ENCODE measurements at places on chromosomes 7 and 10.

DNA sequence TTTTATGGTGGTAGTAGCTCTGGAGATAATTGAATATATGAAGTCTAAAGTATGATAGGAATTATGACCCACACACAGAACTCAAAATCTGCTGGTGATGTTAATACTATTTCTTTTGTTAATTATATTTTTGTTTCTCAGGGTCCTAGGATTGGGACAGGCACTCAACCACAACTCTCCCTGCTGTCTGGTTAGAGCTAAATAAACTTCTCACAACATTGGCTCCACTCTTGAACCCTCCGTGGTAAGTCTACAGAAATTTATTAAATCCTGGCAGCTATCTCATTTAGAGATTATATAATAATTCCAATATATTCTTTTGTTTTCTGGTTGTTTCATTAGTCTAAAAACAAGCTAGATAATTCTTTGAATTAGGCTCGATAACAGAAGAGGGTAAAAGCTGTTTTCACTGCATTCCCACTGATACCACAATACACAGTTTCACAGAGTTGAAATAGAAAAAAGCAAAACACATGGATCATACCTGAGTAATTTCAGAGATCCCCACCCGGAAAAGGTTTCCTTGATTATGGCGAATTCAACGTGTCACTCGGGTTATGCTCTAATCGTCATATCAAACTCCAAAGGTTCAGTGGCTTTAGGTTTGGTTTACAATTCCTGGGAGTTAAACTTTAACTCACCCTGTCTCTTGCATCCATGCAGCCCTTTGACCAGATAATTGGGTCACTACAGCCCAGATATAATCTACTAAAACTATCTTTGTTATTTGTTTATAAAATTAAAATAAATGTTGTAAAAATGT lies at the start of gene A1CF:
A1CF (minus strand) TSS at position 531 of the 763 bp plus-strand sequence. CDS start 25,687 bp downstream, outside the sequence.
- no peak for DNase-seq

- no peak for DNase-seq
These were observed 299.2 kb downstream of the IPMK start for GRCh38 chr10:57968328-57969016.

GRCh38 chr7:5596896-5597246 lies 173.2 kb upstream of the TNRC18 start:
- no peak for DNase-seq

- DNase-seq = no peak
These were observed 25.8 kb upstream of the TSPAN13 start for GRCh38 chr7:16727736-16728135.

DNA sequence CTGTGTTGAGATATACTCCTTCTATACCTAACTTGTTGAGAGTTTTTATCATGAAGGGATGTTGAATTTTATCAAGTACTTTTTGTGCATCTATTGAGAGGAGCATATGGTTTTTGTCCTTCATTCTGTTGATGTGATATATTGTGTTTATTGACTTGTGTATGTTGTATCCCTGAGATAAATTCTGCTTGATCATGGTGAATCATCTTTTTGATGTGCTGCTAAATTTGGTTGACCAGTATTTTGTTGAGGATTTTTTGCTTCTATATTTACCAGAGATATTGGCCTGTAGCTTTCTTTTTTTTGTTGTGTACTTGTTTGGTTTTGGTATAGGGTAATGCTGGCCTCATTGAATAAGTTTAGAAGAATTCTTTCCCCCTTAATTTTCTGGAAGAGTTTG lies 32.4 kb downstream of the NEURL1 start:
- no peak for DNase-seq

GRCh38 chr7:113799896-113800295 lies 118.9 kb downstream of the PPP1R3A start:
- no peak for DNase-seq

- peak; percentile 49 for DNase-seq
These were observed 4.1 kb downstream of the COA1 start for GRCh38 chr7:43725251-43725650.

DNA sequence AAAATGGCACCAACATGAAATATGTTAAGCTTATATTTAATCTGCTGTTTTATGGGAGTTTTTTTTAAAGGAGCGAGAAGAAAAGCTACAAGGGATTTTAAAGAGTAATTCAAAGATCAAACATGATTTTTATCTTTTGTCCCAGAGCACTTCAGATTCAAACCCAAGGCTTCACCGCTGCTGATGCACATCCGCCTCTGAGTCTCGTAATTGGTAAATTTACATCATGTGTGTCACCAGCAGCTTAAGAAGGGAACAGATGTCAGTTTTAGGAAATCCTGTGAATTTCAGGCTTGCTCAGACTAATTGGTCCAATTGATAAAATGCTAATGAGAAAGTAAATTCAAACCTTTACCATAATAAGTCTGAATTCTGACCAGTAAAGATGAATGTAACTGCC lies 406.3 kb downstream of the GFRA1 start:
- no peak for DNase-seq

DNA sequence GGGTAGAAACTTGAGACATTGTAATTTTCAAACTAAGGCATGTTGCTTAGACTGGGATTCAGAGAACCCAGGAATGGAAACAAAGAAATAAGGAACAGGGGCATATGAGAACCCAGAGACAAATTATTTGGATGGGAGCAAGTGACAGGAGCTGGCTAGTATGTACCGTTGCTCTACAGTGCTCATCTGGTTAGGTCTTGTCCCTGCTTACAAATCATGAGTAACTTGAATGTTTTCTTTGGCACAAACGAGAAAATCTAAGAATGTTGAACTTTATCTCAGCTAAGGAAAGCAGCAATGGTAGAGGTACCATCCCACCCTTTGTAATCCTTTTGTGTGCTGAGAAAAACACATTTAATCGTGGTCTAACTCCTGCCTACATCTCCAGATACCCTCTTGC lies 116.0 kb upstream of the IMMP2L start:
- DNase-seq = no peak

DNA sequence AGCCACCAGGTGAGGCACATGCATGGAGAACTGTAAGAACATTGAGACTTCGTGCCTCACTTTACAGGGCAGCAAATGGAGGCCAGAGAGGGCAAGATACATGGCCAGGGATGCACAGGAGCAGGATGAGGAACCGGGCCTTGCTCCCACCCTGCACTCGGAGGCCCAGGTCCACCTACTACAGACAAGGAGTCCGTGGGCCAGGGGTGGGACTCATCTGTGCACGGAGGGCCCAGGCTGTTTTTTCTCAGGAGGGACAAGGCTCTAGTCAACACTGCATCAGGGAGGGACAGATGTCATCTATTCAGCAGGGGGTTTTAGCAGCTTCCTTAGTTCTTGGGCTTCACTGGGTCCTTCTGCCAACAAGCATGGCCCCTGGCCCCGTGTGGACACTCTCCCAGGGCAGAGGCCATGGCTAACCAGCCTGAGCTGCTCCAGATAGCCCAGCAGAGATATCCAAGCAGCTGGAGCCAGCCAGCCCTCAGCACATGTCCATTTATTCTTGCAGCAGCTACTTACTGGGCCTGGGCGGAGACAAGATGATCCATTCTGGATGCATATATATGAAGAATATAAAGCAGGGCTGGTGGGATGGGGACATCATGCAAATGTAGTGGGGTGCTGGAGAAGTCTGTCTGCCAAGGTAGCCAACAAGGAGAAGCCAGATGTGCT lies 134.5 kb upstream of the RET start:
- no peak for DNase-seq

GRCh38 chr10:107666214-107666613 lies 501.7 kb upstream of the SORCS1 start:
- no peak for DNase-seq

GRCh38 chr7:98872328-98872924 lies 2.6 kb upstream of the TMEM130 start:
- DNase-seq = no peak

GRCh38 chr7:290554-291372 lies 793 bp downstream of the FOXL3 start:
- no peak for DNase-seq

DNA sequence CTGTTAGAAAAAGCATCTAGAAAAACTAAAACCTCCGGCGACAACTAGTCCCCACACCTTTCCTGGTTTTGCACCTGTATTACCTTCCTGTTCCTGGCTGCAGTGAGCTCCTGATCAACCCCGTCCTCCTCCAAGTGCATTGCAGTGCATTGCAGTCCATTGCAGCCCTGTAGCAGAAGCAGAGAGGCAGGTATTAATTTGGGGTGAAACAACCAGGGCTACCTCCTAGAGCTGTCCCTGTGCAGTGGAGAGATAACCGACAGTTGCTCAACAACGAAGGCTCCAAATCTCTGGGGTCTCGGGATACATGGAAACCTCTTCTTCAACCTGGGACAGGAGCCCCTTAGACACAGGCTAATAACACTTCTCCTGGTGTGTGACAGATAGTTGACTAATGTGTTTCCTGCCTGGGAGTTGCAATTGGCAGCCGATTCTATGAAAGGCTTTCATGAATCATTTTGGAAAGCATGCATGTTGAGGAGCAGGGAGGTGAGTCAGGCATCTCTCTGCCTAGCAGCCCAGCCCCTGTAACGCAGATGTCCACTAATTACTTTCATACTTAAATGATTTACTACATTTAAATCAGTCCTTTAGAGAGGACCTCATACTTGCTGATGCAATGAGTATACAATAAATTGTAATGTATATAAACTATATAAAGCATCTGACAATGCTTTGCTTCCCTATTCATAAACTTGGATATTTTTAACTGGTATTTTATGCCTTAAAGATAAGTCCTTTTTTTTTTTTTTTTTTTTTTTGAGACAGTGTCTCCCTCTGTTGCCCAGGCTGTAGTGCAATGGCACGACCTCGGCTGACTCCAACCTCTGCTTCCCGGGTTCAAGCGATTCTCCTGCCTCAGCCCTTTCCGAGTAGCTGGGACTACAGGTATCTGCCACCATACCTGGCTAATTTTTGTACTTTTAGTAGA lies 59.0 kb downstream of the PRR15 start:
- no peak for DNase-seq

DNA sequence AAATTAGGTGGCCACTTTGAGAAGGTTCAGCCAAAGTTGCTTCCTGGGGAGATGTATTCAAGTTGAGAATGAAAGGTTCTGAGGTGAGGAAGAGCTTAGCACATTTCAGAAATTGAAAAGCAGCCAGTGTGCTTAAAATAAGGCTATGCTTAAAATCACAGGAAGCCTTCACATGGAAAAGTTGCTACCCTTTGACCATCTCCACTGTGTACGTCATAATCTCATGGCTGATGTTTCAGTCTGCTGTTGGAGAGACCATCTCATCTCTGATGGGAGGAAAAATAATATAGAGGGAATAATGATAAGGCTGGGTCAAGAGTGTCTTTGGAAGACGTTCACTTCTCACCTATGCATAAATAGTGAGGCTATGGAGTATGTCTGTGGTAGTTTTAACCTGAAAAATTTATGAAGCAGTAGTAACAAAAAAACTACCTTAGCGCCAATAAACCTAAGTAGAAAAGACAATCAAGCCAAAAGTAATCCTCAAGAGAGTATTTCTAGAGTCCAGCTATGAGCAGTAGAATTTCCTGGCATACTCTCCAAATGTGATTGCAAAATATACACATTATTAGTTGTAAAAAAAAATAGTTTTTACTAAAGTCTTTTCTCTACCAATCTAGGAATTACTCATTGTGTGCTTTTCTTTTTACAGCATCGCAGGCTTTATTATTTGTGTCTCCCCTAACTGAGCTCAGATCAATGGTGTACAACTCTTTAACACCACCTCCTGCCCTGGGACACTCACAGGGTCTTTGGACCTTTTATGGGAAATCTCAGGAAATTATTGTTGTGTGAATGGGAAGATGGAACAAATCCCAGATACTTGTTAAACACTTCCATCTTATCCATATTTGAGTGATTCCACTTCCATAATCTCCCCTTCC lies 435.2 kb upstream of the LRGUK start:
- no peak for DNase-seq

- no peak for DNase-seq
These were observed 1496.3 kb downstream of the REEP3 start for GRCh38 chr10:65017523-65017922.

DNA sequence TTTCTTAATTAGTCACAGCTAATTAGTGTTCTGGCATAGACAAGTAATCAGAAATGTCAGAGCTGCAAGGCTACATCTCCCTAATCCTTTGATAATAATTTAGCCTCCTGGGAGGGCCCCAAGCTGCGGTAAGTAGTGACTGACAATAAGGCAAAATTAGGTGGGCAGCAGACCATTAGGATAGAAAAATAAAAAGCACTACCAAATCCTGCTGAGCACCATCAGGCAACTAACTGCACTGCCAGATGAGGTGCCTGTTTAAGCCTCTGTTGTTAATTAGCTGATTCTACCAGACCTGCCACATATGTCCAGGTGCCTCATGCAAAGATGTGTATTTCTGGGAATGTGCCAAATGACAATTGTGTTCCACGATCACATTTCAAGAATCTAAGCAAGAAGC lies 32.5 kb upstream of the FEZF1 start:
- DNase-seq = no peak

DNA sequence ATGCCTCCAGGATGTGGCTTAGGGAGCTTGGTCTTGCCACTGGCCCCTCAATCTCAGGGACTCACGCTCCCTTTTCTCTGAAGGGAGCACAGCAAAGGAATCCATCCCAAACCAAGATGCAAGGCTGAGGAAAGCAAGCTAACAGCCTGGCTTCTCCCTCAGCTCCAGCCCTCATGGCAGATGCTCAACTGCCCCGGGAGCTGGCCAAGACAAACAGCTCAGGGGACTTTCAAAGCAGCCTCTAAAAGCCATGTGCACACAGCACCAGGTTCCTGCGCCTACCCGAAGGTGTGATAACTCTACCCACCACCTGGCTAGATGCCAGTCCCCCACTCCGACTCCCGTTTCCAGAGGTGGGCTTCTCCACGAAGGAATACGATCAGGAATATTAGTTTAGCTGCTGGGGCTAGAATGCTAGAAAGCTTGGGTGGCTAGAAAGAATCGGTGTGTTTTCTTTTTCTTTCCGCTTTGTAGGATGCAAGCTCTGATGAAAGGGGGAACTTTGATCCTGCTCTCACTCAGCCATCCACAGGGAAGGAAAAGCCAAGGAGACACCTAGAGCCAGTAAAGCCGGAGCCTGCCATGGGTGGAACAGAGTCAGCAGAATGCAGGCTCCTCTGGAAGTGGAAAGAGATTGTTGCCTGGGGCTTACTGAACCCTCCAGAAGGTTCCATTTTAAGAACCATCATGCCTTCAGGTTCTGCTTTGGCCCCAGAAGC lies 89.0 kb upstream of the FGFR2 start:
- DNase-seq = peak; percentile 44

DNA sequence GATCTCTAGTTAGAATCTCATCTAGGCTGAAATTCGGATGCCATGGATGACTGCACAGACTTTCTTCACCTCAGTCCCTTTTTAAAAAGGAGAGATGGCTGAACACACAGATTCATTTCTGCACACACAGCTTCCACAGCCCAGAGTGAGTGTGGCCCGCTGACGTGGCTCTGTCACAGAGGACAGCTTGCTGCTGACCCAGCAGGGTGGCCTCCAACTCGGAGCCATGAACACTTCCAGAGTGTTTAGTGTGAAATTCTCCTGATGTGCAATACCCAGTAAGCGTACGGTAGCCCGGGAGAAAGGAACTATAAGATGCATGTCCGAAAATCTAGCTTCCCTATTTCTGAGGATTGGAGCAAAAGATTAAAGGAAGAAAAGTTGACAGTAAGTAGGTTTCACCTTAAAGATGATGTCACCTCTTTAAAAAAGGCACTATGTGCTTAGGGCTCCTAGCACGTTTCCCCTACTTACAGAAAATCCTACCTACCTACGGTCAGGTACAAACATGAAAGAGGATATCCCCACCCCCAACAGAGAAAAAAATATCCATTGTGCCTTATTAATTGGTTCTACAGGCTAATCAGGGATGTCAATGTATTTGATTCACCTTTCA lies 162.2 kb downstream of the RAPGEF5 start:
- no peak for DNase-seq

Data from tongue (tissue), 3 donors.